SJCRH30 (cell line): ENCODE measurements at places on chromosomes 7 and 10. TPM values are rescaled to one million over a fixed set of nuclear protein-coding genes. Genes with fewer than 3 reads are reported as not detected.

- H3K4me1 ChIP-seq: no peaks in the 10 kb centered on the region
- no peaks in the 10 kb centered on the region for H3K36me3 ChIP-seq
- no peak for DNase-seq
- H3K27me3 ChIP-seq: no peaks in the 10 kb centered on the region
Observed at GRCh38 chr10:105017116-105017515, 376.0 kb downstream of the SORCS3 start.

DNA sequence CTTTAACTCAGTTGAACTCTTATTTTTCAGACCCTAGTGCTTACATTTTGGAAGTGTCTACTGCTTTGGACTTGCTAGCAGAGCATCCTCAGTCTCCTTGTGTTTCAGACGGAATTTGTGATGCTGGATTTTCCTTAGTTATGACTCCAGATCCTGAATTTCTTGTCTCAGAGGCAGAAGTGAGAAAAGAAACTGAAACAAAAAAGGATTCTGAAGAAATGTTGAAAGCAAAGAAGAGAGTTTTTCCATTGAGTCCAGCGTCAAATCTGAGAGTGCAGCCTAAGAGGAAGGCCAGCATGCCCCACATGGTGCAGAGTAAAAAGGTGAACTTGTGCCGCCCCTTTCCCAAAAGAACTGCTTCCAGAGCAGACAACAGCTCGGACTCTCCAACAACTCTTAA, 46.1 kb downstream of the TASOR2 start:
- H3K36me3 ChIP-seq: peaks cover 19% of the 10 kb centered on the region
- H3K4me3 ChIP-seq: no peak overlapping the region
- no peaks in the 10 kb centered on the region for H3K4me1 ChIP-seq
- no peak for DNase-seq

- H3K36me3 ChIP-seq: no peaks in the 10 kb centered on the region
Observed at GRCh38 chr7:101857358-101857811, 40.0 kb downstream of the CUX1 start.

- H3K36me3 ChIP-seq: peaks cover 27% of the 10 kb centered on the region
- H3K4me1 ChIP-seq: peaks cover 13% of the 10 kb centered on the region
Observed at GRCh38 chr10:31808258-31809218, 120.1 kb downstream of the ARHGAP12 start.

- no peak overlapping the region for H3K27ac ChIP-seq
- H3K4me1 ChIP-seq: no peaks in the 10 kb centered on the region
Observed at GRCh38 chr10:76548716-76549115, 1088.9 kb downstream of the KCNMA1 start.

DNA sequence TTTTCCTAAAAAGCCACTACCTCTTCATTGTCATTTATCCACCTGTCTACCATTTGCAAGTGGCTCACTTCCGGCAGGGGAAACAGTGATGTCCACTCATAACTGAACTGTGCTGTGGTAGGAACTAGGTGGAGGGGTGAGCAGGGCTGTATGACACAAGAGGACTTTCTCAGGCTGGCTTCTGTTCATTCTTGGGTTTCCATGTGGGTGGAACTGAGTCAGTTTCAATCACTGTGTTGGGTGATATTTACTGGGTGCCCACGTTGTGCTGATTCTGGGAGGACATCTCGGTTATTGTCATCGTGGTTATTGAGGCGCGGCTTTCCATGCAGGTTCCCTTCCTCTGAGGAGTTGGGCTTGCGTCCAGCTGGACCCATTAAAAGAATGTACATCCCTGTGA, 38.8 kb downstream of the RAMP3 start:
- no peaks in the 10 kb centered on the region for H3K36me3 ChIP-seq
- no peak overlapping the region for H3K27ac ChIP-seq
- peaks cover 3% of the 10 kb centered on the region; the same call in 1 of the 2 replicates for H3K27me3 ChIP-seq

DNA sequence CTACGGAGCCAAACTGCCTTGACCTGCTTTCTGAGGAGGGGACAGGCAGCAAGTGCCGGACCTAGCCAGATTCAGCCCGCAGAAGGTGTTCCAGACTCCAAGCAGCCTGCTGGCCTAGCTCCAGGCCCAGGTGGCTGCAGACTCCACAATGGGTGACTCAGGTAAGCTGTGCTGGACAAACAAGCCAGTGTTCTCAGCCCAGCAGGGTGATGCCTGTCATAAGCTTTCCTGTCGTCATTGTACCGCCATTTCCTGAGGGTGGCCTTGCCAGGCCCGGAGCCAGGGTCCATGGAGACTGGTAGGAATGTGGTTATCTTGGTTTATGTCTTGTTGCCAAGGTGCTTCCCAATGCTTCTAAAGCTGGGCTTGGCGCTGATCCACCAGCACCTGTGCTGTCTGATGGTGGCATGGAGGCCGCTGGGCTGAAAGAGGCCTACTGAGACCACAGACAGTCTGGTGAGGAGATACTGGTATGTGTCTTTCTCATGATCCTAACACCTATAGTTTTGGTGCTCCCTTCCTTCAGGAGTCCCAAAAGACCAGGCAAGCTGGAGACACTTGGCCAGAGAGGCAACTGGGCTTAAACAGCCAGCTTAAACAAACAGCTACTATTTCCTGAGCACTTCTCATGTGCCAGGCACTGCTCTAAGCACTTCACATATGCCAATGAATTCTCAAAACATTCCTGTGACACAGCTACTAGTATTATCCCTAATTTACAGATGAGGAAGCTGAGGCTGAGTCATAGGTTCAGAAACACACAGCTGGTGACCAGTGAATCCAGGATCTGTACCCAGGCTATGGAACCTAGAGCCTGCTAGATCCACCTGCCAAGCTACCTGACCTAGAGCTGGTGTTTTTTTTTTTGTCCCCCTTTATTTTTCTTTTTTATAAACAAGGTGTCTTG, 42.0 kb downstream of the ZC3HC1 start:
- DNase-seq: no peak
- H3K4me1 ChIP-seq: peaks cover 28% of the 10 kb centered on the region
- H3K27me3 ChIP-seq: no peaks in the 10 kb centered on the region
- H3K27ac ChIP-seq: no peak overlapping the region

DNA sequence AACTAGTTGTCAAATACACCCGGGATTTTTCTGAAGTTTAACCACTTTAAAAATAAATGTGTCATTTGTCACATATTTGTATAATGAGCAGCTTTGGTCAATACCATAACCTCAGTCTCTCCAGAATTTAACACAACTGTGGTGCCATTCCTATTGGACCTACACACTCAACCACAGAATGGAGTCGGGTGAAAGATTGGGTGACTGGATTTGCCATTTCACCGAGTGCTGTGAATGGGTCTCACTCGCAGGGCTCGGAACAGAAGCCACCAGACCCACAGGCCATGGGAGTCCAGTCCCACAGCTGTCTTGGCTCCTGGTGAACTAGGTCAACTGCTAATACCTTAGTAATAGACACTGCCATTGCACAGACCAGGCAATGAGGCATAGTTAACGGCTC, 298.4 kb downstream of the CCDC3 start:
- DNase-seq: no peak
- no peaks in the 10 kb centered on the region for H3K36me3 ChIP-seq

GRCh38 chr7:17139081-17139480, 159.4 kb upstream of the AHR start:
- no peak overlapping the region for H3K27ac ChIP-seq
- H3K4me3 ChIP-seq: no peak overlapping the region
- peaks cover 7% of the 10 kb centered on the region; the same call in 1 of the 2 replicates for H3K4me1 ChIP-seq
- no peaks in the 10 kb centered on the region for H3K36me3 ChIP-seq
- no peak for DNase-seq
- no peaks in the 10 kb centered on the region for H3K27me3 ChIP-seq

HACD1 gene
- 6.8 and 8.7 TPM in 2 replicates for total RNA-seq

OR2A12 gene
- not detected in 2 replicates for total RNA-seq

ABCB1 gene
- total RNA-seq: not detected in 2 replicates

TMEM273 gene
- 2.1 and 2.5 TPM in 2 replicates for total RNA-seq
